ENCODE measurements at places on chromosomes 6 and 20. TPM values are rescaled to one million over a fixed set of nuclear protein-coding genes. Genes with fewer than 3 reads are reported as not detected.

DNA sequence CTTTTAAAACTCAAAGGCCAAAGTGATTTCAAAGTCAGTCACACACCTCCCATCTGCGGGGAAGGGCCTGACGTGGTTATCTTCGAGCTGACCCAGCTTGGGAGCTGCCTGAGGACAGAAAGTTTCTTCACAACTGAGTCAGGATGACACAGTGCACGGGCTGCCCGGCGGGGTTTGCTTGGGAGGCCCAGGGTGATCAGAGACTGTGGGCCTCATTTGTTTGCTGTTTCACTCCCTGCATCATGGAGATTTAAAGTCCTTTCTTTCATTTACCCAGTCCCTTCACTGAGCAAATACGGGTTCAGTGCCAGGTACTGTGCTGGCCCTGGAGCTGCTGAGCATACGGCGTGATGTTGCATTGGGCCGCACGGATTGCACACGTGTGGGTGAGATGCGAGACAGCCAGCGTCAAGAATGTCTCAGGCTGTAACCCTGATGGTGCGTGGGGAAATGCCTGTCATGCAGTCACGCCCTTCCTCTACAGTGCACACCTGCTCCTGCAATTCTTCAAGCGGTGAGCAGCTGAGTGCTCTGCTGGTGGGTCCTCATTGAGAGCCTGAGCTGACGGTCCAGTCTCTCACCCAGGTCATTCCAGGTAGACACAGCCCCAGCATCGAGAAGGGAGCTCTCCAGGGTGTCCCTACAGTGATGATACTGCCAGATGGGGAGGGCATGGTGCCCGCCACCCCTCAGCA lies 82.7 kb upstream of the PMEPA1 start:
- peak; percentile 17 for DNase-seq

- DNase-seq, result no peak
These were observed 41.0 kb downstream of the PHF3 start for GRCh38 chr6:63676412-63677114.

DNA sequence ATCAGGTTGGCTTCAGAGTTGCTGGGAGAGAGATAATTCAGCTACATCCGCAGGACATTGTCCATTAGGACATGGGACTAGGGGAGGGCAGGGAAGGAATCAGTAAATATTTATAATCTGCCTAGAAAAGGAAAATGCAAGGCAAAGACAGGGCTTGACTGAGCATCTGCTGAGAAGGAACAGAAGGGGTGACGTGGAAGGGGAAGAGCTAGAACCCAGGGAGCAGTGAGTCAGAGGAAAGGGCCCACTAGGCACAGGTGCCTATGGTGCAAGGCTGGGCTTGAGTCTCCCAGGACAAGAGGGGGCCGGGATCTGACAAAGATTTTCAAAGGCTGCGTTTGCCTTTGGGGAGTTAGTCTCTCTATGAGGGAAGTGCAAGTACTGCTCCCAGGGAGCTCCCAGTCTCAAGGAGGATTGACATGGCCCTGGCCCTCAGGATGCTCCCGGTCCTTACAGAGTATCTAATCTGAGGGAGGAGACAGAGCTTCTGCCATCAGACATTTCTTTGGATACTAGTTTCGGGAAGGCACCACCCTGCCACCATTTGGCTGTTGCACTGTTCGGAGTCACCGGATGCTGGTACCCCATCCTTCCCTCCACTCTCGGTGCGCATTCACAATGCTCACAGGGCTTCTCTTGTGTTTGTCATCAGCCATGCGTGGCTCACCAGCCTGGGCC lies 21.9 kb downstream of the VEGFA start:
- DNase-seq, result no peak

DNA sequence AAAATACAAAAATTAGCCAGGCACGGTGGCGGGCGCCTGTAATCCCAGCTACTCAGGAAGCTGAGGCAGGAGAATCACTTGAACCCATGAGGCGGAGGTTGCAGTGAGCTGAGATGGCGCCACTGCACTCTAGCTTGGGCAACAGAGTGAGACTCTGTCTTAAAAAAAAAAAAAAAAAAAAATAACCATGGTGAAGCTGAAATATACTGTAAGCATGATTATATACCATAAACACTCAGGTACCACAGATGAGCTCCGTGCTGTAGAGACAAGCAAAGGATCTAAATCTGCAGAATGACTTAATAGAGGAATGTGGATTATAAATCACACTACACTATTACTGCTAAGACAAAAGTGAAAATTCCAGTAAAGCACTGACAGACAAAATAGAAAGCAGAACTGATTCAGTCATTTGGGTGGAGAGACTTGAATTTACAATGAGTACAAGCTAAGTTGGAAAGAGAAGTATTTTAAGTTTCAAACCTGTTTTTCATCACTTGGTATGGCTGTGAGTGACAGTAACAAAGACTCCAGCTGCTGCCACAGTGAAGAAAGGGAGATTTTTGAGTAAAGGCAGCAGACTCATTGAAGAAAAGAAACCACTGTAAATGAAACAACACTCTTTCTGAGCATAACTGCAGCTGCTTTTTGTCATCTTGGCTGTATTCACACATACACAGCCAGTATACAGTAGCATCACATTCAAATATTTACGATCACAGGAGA lies 322.1 kb downstream of the RNGTT start:
- no peak for DNase-seq

DNA sequence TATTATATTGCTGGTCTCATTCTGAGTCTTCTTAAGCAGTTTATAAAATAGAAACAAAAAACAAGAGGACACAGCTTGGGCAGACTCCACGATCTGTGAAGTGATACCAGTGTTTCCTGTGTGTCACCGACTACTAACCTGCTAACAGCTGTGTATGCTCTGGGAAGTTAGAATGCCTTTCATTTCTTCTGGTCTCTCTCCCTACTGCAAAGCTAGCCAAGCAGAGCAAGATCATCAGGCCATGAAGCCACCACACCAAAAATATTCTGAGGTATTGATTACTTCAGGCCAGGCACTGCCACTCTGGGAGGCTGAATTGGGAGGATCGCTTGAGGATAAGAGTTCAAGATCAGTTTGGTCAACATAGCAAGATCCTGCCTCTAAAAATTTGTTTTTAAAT lies 46.9 kb upstream of the SMIM29 start:
- DNase-seq, result no peak

- DNase-seq, result no peak
These were observed 45.8 kb downstream of the NR2E1 start for GRCh38 chr6:108211671-108212070.

GRCh38 chr6:144667532-144668503 lies 382.7 kb downstream of the UTRN start:
- no peak for DNase-seq

- DNase-seq, result no peak
These were observed at the start of gene EPB41L1 for GRCh38 chr20:36154700-36155628. TSS of gene EPB41L1 (plus strand) at chr20:36154740. CDS start at chr20:36173778, 19,038 bp downstream.

GRCh38 chr6:153947808-153948447 lies 91.1 kb upstream of the OPRM1 start:
- no peak for DNase-seq

Gene TINAG
- total RNA-seq, result not detected

Gene CDH22
- 0.30 TPM for total RNA-seq

DNA sequence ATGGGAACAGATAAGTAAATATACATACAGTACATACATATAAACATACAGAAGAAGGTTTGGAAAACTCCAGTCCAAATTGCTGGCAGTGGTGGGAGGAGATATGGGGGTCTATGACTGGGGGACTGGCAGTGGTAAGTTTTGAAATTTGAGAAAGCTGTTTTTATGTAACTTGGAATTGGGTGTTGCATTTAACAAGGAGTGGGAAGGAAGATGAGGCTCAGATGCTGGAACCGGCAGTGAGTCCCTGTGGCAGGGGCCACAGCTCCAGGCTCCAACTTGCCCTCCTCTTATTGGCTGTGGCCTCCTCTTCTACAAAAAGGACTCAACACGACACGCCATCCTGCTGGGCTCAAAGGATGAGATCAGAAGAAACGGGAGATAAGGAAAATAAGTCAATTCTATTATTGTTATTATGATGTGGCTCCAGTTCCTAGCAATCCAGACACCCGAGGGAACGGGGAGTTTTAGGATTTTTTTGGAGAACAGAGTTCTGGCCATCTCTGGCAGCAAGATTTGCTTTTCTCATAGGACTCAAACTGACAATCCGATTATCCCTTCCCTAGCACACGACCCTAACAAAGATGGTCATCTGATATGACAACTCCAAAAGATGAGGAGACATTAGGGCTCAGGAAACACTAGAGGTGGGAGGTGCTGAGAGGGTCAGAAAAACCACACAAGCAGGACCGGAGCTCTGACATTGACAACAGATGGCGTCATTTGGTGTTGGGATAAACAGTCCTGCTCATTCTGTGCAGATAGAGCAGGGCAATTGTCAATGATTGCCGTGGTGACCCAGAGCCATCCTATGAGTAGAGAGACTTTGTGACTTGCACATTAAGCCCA lies 6.0 kb upstream of the TGM2 start:
- DNase-seq, result no peak

GRCh38 chr6:11412011-11412424 lies 125.5 kb upstream of the TMEM170B start:
- DNase-seq, result no peak

DNA sequence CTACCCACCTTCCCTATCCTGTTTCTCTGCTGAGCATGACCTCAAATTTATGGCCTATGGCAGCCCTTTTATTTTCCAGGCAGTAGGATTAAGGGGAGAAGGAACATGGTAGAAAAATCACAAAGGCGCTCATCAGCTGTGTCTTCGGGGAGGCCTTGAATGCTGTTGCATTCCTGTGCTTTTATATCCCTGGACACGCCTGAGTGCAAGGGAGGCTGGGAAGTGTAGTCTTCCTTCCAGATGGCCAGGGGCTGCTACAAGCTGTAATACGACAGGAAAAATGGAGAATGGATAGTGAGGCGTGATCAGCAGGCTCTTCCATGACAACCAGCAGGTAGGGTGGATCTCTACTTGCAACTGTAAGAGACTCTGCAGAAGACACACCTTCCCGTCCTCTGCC lies 210.9 kb upstream of the GGTLC1 start:
- DNase-seq, result no peak

- DNase-seq, result no peak
These were observed 112.6 kb upstream of the SPTLC3 start for GRCh38 chr20:12896180-12896579.

GRCh38 chr6:135117413-135117968 lies 62.9 kb upstream of the HBS1L start:
- DNase-seq, result no peak

GRCh38 chr6:37503309-37503965 lies 3.7 kb upstream of the CCDC167 start:
- no peak for DNase-seq

DNA sequence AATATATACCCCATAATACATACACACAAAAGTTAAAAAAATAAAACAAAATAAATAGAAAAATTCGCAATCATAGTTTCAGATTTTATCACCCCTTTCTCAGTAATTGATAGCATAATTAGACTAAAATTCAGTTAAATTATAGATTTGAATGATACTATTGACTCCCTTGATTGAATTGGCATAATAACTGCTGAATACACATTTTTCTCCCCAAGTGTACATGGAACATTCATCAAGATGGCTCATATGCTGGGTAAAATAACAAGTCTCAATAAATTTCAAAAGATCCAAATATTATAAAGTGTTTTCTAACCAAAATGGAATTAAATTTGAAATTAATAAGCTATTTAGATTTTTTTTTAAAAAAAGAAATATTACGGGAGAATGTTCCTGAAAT lies 616.1 kb downstream of the MAFB start:
- no peak for DNase-seq

DNA sequence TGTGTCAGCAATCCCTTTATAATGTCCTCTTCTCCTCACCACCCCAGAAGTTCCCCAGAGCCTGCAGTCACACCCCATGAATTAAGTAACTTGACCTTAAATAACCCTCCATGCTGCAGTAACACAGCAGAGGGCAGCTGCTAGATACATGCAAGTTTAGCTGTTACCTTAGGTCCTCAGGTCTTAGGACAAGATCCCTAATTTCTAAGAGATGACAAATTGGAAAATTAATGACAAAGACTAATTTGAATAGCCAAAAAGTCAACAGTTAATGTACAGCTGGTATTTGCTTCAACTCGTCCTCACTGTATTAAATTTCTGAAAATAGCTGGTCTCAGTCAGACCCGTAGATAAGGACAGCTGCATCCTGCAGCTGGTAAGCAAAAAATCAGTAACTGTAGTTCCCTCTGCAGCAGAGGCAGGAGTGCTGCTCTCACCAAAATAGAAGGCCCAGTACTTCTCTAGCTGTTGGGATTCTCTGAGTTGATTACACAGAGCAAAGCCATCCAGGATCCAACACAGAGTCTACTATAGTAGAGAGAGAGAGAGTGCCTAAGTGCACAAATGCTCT lies 62.4 kb downstream of the TNFRSF21 start:
- DNase-seq, result no peak
